ENCODE measurements at places on chromosomes 3 and 15.
A peak's percentile ranks its signal among the peaks of the same experiment; 100 is the strongest.

- no peak for DNase-seq
Observed at GRCh38 chr3:119443179-119443578, 20.2 kb downstream of the TMEM39A start.

DNA sequence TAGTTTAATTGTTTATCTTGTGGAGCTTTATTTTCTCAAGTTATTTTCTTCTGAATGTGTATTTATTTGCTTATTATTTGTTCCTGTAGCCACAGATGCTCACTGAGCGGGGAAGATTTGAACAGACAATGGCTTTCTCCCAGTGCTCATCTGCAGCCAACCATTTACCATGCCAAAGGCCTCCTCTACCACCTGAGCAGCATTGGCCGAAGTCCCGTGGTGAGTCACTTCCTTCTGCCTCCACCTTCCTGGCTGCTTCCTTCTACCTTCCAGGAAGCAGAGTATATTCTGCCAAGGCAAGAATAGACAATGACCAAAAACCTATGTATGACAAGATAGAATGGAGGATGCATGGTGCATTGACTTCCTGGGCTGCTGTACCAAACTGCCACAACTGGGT, 443.1 kb downstream of the AGBL1 start:
- DNase-seq: no peak

GRCh38 chr3:13769422-13769821, 110.4 kb downstream of the WNT7A start:
- DNase-seq: no peak

DNA sequence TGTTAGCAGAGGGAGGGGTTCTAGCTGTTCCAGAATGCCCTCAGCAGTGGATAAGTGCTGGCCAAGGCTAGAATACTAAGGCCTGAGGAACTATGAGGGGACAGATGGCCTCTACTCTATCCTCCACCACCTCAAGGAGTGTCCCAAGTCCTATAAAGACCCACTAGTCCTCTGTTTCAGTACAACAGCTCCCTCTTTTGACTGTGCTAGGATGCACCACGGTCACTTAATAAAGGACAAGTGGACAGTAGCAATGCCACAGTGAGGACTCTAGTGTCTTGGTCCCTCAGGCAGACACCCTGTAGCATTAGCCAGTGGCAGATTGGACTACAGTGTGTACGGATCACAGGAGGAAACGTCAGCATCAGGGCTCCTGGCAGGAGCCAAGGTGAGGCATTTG, 171.8 kb upstream of the PROK2 start:
- no peak for DNase-seq

- DNase-seq: no peak
Observed at GRCh38 chr15:56199038-56199437, 44.6 kb downstream of the RFX7 start.

- no peak for DNase-seq
Observed at GRCh38 chr3:197521277-197522182, 34.2 kb downstream of the BDH1 start.

GRCh38 chr3:194561306-194561974, 71.8 kb downstream of the TMEM44 start:
- DNase-seq: no peak

GRCh38 chr3:152193673-152194267, 75.0 kb upstream of the MBNL1 start:
- DNase-seq: no peak

DNA sequence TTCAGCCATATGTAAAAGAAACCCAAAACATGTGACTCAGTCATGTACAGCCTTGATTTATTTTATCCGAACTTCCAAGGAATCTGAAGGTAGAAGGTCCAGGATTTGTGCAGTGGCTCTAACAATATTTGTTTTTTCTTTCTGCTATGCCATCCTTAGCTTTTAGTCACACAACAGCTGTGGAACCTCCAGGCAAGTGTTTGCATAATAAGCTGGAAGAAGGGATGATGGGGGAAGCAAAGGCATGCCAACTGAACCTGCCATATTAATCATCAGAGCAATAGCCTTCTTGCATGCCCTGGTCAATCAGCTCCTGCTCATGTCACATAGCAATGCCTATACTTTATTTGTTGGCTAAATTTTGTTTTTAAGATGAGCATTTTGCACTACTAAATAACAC, 444.7 kb upstream of the ARPP21 start:
- no peak for DNase-seq

- DNase-seq: no peak
Observed at GRCh38 chr3:69290006-69290405, 95.9 kb downstream of the FRMD4B start.

- DNase-seq: peak; percentile 82
Observed at GRCh38 chr3:197186887-197187588, 111.4 kb downstream of the DLG1 start.

GRCh38 chr3:51354172-51354571, 30.9 kb upstream of the MANF start:
- no peak for DNase-seq

- DNase-seq: no peak
Observed at GRCh38 chr3:57892423-57892822, 115.8 kb upstream of the FLNB start.

DNA sequence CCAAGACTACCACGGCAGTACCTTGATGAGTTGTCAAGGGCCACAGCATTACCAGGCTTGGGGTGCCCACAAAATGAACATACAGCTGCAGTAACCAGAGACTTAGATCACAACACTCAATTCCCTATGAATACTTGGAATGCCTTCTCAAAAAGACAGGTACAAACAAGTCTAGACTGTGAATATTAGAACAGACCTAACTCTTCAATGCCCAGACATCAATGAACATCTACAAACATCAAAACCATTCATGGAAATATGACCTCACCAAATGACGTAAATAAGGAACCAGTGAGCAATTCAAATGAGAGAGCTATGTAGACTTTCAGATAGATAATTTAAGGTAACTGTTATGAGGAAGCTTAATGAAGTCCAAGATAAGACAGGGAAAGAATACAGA, 185.1 kb upstream of the POU1F1 start:
- DNase-seq: no peak

GRCh38 chr3:88936831-88937230, 170.6 kb upstream of the EPHA3 start:
- DNase-seq: no peak
